ENCODE measurements at places on chromosomes 7 and 10.

DNA sequence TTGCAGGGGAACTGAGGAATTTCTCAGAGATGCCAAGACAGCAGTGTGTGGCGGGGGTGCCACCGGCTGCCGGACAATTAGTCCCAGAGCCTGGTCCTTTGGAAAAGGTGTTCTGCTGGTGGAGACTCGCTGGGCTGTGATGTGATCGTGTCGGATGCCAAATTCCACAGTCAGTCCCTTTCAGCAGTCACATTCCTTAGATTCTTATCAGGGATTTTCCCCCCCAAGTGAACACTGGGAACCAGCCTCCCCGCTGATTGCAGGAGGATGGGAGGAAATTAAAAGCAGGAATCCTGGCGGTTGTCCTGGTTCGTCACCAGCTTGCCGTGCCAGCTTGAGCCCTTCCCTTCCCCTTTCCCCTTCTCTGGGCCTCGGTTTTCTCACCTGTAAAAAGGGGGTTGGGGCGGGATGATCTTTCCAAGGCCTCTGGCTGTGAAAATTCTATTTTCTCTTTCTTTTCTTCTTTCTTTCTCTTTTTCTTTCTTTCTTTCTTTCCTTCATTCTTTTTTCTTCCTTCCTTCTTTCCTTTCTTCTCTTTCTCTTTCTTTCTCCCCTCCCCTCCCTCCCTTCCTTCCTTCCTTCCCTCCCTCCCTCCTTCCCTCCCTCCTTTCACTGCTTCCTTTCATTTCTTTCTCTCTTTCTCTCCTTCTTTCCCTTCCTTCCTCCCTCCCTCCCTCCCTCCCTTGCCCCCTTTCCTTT lies 39.6 kb downstream of the COL26A1 start:
- peak; percentile 70 for DNase-seq

DNA sequence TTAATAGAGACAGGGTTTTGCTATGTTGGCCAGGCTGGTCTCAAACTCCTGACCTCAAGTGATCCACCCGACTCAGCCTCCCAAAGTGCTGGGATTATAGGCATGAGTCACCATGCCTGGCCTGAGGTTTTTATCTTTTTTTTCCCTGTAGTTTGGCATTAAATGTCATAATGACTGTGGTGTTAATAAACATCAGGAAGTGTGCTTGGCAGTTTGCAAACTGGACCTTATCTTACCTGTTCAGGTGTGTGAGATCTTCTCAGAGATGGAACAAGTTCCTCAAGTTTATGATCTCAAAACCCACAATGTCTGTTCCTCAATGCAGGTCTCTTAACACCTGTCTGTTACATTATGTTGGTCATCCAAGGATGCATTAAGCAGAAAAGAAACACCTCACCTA lies 80.0 kb downstream of the ARID5B start:
- no peak for DNase-seq

DNA sequence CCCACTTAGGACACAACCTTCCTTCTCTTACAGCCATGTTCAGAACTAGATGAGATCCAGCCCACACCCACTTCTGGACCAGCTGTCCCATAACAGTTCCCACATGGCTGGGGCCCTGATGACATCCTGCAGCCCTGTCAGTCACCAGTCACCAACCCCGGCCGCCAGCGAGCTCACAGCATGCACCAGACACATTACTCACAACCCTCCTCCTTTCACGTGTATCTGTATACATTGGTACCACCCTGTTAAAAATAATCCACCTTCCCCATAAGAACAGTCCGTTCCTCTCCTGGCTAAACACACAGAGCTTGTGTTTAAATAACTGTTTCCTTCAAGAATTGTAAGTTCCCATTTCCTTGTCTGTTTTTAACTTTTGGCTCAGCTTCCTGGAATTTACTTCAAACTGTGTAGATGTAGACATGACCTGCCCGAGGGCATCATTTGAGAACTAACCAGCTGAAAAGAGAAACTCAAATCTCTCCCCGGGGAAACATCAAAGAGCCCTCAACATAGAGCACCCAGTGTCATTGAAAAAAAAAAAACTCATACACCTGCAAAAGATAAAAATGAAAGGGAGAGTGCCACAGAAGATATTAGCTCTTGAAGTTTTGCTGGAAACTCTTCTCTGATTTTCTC lies 26.0 kb upstream of the PRLHR start:
- DNase-seq: no peak

- DNase-seq: peak; percentile 73
Measured at GRCh38 chr7:1912593-1913465, 242.8 kb downstream of the ELFN1 start.

GRCh38 chr10:50614444-50615137 lies 9.2 kb downstream of the SGMS1 start:
- no peak for DNase-seq

DNA sequence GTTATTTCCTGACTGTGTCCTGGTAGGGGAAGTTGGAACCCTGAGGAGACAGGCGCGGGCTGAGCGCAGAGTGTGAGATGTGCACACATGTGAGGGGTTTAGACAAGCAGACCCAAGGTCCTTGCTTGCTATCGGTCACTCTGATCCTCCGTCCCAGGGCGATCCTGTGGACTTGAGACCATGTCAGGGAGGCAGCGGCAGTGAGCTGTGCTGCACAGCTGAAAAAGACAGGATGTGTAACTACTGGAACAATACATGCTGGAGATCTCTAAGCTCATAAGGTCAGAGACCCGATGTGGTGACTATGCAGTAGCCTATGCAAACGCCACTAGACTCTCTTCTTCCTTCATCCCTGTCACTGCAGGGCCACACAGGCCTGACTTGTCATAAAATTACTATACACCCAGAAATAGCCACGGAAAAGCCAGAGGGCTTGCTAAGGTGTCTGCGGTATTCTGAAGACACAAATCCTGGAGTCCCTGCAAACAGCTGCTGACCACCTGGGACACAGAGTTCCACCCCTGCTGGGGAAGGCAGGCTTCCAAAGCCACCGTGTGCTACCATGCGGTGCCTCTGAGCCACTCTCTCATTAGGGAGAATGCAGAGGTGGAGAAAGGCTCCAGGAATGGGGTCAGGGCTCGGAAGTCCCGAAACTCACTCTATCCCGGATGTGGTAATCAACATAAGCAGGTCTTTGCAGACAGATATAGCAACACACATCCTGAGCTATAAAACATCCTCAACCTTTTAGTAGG lies 91.1 kb upstream of the DDC start:
- no peak for DNase-seq

GRCh38 chr10:34808801-34809745 lies 6.0 kb downstream of the PARD3 start:
- DNase-seq: no peak

- no peak for DNase-seq
Measured at GRCh38 chr7:87091487-87092066, 32.1 kb upstream of the ELAPOR2 start.

DNA sequence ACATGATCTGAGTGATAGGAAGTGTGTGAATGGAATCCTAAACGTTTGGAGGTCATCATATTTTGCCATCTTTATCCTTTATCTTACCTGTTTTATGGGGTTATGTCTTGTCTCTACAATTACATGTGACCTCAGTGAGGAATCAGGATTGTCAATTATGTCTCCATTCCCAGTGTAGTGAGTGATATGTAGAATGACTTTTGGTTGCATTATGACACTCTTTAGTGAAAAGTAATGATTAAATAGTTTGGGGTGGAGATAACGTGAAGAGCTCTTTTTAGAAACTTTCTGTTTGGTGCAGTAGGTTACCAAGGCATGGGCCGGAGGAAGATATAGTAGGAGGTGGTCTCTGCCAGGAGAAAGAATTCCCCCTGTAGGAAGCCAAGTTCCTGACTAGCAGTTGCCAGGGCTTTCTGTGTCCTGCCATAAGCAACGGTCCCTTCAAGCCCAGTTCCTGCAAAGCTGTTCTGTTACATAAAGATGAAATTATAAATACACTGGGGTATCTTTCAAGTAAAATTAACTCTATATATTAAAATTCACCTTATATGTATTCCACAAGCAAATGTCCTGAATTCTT lies 228.2 kb downstream of the NSUN6 start:
- no peak for DNase-seq

DNA sequence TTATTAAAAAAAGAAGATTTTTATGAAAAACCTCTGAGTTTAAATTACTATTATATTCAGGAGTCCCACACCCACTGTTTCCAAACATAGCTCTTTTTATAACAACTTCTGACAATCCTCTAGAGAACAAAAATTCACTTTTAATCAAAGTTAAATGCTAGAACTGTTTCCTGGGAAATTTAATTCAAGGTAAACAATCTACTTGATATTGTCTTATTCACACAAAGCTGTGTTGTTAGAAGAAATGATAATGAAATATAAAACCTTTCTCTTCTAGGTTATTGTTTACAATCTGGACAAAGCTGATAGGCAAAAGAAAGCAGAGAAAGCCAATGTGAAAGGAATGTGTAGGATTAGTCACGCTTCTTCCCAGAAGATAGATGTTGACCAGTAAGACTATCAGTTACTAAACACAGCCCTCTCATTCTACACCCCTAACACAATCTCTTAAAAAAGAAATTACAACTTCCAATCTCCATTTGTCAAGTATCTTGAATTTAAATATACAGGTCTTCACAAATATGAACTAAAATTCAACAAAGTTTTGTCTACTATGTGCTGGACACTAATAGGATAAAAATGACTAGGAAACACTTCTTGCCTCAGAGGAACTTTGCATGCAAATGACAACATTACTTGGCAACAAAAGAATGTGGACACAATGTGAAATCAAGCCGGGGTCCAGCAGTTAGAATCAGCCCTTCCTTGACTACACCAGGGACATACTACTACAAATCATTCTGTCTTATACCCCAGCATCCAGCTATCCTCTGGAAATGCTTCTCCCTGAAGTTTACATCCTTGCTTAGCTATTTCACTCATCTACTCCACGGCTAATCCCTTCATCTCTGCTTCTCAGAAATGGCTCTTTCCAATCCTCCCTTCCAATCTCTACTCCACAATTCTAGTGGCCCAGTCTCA lies 123.7 kb downstream of the IMMP2L start:
- DNase-seq: peak; percentile 21

- DNase-seq: no peak
Measured at GRCh38 chr7:74092964-74093471, 9.4 kb downstream of the LIMK1 start.

- no peak for DNase-seq
Measured at GRCh38 chr7:30116771-30117170, 18.0 kb upstream of the MTURN start.

GRCh38 chr7:27242154-27242553 lies 448 bp upstream of the EVX1 start:
- no peak for DNase-seq

DNA sequence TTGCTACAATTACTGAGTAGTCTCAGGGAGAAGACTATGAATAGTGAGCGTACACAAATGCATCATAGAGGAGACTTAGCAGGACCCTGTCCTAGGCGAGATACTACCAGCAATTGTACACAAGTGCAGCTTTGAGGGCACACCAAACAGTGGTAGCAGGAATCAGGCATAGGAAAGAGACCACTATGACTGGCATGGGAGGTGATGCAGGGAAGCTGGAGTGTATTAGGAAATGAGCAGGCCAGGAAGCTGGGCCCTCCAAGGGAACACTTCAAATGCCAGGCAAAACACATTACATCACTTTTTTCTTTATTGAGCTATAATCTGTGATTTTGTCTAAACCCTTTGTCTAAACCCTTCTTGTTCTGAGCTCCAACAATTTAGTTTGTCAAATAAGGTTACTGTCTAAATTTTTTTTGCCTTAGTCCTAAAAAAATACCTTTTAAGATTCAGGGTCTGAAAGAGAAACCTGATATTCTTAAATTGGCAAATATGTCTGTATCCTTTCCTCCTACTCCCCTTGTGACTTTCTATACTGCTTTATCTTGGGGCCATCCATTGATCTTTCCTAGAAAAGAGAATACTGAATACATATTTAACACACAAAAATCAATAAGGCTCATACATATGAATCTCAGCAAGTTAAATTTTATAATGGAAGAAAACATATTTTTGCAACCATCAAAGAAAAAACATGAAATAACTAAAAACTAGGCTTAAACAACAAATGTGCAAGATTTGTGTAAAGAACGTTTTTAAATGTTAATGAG lies 193.8 kb upstream of the PHYHIPL start:
- DNase-seq: no peak

DNA sequence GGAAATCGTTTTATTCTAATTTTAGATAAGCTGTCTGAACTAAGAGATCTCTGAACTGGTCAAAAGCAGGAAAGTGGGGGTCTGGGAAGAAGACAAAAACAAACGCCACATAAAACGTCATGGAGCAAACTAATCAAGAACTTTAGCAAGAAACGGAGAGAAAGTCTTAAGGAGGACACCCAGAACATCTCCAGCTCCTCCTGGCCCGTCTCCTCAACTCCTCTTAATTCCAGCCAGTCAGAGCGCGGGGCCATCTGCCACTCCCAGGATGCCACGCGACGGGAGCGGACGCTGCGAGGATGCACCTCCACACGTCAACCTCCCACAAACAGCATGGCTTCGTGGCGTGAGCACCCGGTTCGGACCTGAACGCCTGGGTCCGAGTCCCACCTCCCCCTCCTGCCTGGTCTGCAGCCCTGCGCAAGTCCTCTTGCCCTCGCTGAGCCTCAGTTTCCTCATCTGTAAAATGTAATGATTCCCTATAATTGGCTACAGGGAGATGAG lies 598 bp downstream of the MMS19 start:
- peak; percentile 47 for DNase-seq

GRCh38 chr7:142957723-142958122 lies 4.4 kb downstream of the KEL start:
- no peak for DNase-seq

DNA sequence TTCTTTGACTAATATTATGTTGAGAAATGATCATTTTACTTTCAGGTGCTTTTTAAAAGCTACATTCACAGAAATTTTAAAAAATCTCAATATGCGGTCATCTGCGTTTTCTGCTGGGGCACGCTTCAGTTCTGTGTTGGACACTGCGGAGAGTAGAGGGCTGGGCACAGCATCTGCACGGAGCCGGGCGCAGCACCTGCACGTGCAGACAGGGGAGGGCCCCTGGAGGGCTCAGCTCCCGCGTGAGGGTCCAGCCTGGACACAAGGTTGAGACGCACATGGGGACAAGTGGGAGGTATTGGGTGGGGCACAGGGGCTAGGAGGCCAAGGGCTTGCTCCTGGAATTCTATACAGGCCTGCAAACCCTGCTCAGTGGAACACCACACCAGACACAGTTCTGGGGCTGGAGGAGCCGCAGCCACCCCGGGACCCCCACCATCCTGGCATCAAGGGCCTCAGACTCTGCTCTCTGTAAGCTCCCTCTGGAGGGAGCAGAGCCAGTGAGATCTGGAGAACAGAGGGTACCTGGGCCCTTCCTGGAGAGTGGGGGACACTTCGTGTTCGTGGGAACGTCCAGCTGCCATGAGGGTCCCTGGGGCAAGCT lies 20.4 kb upstream of the FAM20C start:
- no peak for DNase-seq

- peak; percentile 49 for DNase-seq
Measured at GRCh38 chr7:137880432-137880831, 33.7 kb upstream of the DGKI start.

Measured in fibroblast of skin of left quadriceps (primary cell).